ENCODE measurements at places on chromosomes 1 and 21.

DNA sequence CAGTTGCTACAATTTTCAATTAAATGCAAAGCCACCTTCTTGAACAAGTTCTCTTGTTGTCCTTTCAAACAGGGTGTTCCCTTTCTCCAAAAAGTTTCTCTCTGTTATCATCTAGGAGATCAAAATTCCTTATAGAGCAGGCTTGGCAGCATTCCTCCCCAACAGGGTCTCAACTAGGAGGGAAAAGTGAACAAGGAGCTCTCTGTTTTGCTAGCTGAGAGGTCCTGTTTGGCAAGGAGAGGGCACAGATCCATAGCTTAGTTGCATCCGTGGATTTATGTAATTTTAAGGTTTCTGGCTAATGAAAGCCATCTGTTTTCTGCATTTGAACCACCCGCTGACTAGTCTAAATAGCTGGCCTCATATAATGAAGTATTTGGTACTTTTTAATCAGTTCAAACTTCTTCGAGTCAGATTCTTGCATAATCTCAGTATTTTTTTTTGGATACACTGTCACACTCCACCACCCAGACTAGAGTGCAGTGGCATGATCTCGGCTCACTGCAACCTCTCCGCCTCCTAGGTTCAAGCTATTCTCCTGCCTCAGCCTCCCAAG lies 54.0 kb downstream of the APP start:
- DNase-seq, result no peak

DNA sequence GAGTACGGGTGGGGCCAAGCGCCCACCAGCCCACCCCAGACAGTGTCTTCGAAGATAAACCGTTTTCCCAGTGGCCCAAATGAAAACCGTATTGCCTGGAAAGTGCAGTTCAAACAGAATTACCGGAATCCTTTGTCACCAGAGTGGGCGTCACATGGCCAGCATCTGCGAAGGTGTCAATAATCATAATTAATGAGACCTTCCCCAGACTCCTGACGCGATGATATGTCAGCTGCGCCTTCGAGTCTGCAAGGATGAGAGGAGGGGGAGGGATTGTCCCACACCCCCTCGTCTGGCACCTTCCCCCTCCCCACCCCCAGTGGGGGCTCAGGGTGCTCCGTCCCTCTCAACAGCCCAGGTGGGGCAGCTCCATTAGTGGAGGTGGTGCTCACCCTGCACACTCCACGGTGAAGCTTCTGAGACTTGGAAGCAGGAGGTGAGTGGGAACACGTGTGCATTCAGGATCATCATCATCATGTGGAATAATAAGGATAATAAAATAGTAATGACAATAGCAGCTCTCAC lies 215.1 kb downstream of the PTPRU start:
- no peak for DNase-seq

- no peak for DNase-seq
These were observed 56.8 kb downstream of the GLIS1 start for GRCh38 chr1:53681977-53682685.

- DNase-seq, result no peak
These were observed 31.1 kb downstream of the CASZ1 start for GRCh38 chr1:10765304-10765703.

- DNase-seq, result no peak
These were observed 753.6 kb upstream of the TPTE start for GRCh38 chr21:9767592-9768375.

DNA sequence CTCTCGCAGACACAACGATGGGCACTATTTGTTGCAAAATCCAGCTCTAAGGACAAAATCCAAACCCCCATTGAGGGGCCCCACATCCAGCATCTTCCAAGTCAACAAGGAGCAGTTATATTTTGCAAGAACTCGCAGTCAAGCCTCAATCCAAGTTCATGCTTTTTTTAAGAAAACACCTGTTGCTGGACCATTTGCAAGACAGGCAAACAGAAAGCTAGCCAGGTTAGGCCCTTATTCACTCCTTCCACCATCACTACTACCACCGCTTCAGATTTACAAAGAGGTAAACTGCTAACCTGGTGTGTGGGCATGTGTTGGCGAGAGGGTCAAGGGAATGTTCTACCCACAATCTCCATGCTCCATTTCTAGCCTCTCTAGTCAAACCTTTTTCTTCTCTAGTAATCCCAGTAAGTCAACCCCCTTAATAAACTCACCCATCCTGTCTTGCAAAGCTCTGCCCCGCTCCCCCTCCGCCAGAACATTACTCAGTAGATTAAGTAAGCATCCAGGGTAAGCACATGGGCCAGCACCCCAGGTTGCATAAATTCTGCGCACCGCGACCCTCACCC lies 703 bp downstream of the ERI3 start:
- no peak for DNase-seq

- DNase-seq, result no peak
These were observed 43.7 kb upstream of the LRRC7 start for GRCh38 chr1:69524015-69524414.

- DNase-seq, result no peak
These were observed 17.7 kb downstream of the TUT4 start for GRCh38 chr1:52534928-52535764.

DNA sequence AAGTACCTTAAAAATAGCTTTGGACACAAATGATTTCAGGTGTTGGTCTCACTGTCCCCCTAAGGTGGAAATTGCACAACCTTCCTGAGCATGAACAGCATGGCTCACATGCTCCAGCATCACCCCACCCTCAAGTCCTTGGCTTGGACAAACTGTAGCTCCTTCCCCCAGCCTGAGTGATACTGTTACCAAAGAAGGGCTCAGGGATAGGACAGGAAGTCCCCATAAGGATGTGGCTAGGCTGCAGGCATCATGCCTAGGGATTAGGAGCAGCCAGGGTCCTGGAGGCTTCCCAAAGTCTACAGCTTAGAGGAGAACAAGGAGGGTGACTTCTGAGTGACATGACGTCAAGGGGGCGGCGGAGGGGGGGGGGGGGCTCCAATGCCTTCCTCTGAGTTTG lies 10.1 kb downstream of the FAM78B start:
- no peak for DNase-seq

DNA sequence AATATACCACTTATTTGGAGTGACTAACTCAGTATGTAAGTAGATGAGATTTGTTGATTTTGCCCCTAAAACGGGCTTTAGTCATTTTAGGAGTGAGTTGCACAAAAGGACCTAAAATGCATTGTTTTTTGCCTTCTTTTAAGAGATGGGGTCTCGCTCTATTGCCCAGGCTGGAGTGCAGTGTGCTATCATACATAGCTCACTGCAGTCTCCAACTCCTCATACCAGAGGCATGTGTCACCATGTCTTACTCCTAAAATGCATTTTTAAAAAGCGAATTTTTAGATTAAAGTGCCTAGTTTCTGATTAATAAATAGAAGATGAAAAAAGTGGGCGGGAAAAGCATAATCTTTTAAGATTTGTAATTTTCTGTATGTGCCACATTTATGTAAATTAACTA lies 11.5 kb upstream of the NEXN start:
- DNase-seq, result no peak

DNA sequence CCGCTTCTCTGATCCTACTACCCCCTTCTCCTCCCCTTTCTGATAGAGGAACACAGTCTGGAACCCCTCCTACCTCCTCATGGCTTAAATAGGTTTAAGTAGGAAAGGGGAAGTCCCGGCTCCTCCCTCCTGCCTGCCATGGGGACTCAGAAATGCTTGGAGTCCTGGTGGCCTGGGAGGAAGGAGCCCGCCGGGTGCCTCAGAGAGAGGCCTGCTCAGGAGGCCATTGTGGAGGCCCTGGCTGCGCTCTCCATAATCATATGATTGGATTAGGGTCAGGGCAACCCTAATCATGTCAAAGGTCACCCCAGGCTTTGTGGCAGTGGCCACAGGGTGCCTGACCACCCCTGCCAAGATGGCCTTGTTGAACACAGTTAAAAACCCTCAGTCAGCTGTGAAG lies 29.0 kb downstream of the WNT3A start:
- no peak for DNase-seq

DNA sequence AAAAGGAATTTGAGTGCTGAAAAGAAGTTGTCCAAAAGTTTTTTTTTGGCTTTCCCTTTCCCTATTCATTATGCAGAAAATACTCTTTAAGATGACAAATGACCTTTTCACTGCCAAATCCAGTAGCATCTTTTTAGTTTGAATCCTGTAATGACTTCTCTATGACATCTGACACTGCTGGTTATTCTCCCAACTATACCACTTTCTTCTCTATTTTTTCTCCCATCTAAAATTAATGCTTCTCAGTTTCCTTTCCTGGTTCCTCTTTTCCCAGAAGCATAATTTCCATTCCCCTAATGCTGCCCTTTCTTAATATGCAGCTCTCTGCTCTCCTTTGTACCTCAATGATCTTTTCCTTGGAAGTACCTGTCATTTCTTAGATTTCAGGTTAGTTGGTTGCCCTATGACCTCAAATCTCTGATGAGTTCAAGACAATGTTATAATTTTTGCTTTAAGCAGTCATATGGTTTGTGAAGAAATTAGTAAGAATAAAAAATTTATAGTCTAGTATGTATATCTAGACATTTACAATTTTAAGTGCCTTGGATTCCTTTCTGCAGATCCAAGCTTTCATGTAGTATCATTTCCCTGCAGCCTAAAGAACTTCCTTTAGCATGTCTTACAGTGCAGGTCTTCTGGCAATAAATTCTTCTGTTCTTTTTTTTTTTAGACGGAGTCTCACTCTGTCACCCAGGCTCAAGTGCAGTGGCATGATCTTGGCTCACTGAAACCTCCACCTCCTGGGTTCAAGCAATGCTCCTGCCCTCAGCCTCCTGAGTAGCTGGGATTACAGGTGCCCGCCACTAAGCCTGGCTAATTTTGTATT lies 150.8 kb downstream of the CDC42BPA start:
- no peak for DNase-seq

DNA sequence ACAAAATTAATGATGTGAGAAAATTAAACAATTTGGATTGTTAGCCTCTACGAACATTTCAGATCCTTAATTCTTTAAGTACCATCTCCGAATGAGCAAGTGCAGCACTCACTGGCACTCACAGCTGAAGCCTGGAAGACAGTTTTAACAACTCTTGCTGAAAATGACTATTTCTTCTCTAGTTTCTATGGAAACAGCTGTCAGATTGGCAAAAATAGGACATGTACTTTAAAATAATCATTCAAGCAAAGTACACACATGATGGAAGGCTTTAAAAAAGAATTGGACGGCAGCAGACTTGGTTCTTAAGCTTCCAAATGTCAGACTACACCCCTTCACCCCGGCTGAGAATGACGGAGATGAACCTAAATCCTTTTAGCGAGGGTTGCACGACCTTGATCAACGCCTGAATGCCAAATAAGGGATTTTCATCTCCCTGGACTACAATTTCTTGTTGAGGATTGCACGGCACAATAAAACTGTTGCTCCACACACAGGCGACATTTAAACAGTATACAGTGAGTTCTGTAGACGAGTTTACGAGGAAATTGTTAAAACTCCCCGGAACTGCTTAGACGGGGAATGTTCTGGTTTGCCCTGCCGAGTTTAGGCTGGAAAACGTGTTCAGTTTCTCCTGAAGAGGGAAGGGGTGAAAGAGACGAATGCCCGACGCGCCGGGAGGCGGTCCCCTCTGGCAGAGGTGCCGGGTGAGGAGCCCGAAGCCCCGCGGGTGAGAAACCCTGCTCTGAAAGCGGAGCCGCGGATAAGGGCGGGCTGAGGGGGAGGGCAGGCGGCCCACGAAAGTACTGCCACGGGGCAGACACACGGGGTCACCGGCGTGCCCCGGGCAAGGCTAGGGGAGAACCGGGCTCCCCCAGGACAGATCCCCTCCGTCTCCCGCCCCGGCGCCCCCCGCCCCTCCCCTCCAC lies 671 bp downstream of the OMA1 start:
- DNase-seq, result peak; percentile 92

DNA sequence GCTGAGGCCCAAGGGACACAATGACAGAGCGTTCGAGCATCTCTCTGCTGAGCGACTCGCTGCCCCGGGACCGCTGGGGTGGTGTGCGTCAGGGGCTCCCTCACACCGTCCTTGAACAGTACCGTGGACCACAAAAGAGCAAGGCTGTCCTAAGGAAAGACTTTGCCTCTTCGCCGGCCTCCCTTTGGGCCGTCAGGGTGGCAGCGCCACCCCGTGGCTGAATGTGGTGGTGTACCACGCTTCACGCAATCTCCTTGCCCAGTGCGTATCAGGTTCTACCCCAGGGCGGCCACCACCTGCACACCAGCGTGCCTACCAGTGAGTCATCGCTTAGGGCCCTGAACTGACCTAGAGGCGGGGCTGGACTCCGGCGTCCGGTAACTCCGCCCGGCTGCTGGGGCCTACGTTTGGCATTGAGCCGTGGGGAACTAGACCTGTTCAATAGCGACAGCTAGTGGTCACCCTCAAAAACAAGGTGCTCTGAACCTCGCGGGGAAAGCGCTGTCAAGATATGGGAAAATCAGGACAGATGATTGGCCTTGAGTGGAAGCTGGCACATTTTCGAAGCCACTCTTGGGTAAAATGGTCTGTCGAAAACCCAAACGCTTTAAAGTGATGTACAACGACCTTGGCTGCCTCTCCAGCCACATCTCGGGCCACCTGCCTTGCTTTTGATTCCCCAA lies 8.1 kb upstream of the TRAF3IP3 start:
- peak; percentile 91 for DNase-seq

- DNase-seq, result no peak
These were observed 53.3 kb upstream of the FAM89A start for GRCh38 chr1:231093156-231093922.

DNA sequence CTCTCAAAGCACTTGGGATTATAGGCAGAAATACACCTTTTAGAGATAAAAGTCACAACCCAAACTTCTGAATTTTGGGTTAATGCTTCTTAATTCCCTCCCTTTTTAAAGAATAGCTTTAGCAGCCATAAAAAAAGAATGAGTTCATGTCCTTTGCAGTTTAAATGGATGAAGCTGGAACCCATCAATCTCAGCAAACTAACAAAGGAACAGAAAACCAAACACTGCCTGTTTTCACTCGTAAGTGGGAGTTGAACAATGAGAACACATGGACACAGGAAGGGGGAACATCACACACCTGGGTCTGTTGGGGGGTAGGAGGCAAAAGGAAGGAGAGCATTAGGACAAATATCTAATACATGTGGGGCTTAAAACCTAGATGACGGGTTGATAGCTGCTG lies 55.8 kb downstream of the SLC27A3 start:
- DNase-seq, result no peak

- DNase-seq, result no peak
These were observed 120.3 kb downstream of the ATG4C start for GRCh38 chr1:62903982-62904855.

DNA sequence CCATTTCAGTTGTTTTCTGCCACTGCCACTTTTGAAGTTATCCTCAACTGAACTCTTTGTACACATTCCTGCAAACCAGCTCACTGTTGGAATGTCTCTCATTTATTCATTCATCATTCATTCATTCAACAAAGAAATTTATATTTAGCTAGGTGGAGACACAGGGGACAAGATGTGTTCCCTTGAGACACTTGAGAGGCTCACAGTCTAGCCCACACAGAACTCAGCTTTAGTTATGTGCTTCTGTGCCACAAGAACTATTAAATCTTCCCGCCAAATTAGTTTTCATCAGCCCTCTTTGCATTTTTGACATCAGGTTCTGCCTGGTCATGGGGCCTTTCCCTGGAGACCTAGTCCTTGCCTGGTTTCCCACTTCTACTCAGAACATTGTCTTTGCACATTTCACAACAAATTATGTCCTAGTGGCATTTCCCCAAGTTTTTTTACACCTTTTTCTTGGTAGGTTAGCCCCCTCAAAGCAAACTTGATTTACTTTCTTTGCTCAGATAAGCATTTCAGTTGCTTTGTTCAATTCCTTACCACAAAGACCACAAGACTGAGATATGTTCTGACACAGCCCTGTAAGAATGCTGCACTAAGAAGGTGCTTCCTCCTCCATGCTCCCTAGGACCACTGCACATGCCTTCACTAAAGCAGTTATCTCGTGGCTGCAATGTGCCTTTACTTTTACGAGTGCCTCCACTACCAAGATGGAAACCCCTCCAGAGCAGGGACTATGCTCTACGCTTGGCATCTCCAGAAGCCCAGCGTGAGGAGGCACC lies 31.0 kb downstream of the ILDR2 start:
- no peak for DNase-seq
